ENCODE measurements at places on chromosomes 7 and 10.

DNA sequence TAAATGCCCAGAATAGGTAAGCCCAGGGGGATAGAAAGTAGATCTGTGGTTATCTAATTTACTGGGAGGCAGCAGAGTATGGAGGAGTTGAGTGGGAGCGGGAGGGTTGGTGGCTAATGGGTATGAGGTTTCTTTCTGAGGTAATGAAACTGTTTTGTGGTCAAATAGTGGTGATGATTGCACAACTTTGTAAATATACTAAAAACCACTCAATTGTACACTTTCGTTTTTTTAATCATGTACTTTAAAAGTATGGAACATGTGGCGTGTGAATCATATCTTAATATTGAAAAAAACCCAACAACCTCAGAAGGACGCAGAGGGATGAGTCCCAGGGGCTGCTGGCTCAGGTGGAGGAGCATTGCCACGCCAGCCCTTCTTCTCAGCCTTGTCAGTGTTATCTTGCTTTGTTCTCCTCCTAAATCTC lies 118.1 kb downstream of the WDR11 start:
- no peak for DNase-seq

- no peak for DNase-seq
Observed at GRCh38 chr10:125064681-125065492, 95.5 kb downstream of the CTBP2 start.

DNA sequence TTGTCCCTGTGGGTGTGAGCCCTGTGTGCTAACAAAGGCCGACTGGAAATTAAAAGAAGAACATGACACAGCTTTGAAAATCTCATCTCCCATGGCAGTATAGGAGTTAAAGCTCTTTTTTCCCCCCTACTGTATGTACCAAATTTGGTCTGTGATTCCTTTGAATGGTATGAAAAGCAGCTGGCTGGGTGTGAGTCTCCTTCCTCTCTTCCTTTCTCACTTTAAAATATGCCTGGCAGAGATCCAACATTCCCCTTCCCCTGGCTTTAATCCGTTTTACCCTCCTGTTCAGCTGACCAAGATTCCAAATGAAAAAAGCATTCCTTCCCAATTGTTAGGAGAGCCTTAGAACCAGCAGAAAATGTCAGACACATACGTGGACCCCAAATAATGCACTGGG lies 225.0 kb upstream of the CELF2 start:
- DNase-seq: no peak

DNA sequence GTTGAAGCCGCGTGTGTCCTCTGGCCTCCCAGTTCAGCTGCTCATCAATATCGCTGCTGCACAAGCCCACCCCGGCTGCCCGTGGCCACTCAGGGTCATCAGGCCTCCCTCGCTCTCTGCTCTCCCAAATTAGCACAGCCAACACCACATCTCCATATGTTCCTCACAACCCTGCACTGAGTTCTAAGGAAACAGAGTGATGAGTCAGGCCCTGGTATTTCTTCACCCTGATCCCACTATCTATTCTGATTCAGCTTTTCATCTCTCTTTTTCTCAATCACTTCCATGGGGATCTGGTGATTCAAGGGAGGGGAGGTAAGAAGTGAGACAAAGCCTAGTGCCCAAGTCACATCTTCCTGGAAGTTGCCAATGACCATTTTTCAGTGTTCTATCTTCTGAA lies 23.8 kb downstream of the CYTH3 start:
- DNase-seq: peak; percentile 55

GRCh38 chr10:25082276-25083204 lies 66.1 kb downstream of the THNSL1 start:
- DNase-seq: no peak

- DNase-seq: peak; percentile 56
Observed at GRCh38 chr7:36286226-36286625, 103.4 kb upstream of the ANLN start.

DNA sequence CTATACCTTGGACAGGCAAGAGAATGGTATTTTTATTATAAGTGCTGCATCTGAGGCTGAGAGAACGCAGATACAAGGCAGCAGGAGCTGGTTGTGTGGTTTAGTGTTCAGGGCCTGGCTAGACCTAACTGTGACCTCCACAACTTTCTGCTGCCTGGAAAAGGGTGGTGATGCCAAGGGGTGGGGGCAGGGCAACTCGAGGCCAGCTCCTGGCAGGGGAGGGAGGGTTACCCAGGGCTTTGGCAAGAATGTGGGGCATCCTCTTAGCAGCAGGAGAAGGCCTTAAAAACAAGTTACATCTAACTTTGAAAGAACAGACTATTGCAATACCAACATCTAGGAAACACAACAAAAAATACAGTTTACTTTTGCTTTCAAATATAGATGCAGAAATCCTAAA lies 13.0 kb downstream of the MXI1 start:
- no peak for DNase-seq

DNA sequence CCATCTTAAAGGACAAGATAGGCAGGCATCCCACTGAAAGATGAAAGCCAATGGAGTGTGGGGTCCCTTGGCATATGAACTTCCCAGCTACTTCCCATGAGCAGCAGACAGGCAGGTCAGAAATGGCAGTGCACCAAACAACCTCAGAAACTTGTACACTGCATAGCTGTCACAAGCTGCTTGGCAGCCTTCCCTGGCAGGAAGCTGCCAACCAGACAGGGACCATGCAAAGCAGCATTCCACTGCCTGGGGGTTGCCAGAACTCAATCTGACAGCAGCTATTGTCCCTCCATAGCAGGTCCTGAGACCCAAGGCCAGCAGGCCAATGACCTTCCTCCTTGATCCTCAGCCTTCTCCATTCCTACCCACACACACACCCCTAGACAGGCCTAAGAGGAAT lies 139.5 kb downstream of the PLCE1 start:
- DNase-seq: no peak

- DNase-seq: no peak
Observed at GRCh38 chr10:117424883-117425649, 49.8 kb upstream of the PDZD8 start.

DNA sequence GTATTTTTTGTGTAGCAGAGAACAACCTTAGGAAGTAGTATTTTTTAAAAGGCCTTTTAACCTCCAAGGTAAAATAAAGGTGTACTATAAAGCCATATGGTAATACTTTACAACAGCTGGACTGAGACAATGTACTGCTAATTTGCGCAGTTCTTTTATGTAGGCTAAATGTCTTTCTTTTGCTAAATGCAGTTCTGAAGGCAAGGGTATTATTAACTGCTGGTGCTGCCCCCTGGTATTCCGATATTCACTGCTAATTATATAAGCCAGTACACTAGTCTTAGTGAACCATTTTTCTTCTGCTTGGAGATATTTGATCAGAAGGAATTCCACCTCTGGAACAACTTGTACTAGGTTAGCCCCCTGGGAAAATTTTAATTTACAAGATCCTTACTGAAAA lies 272.0 kb upstream of the FERD3L start:
- no peak for DNase-seq

All from CD14-positive monocyte (primary cell).